Testis (tissue), 5 donors: ENCODE measurements at places on chromosomes 5 and 9. TPM values are rescaled to one million over a fixed set of nuclear protein-coding genes. Genes with fewer than 3 reads are reported as not detected.

DNA sequence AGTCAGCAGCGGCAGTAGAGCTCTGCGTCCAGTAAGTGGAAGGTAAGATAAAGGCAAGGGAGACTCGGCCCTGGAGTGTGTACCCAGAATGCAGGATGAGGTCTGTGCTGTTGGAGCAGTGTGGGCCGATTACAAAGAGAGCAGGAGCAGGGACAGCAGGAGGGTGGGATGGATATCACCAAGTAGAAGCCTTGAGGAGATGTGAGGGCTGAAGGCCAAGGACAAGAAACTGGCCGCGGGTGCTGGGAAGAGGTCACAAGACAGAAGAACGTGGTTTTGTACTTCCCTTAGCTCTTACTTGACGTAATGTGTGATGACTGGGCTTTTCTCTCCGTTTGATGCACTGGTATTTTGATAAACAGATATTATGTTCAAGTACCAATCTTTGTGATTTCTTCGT lies 43.7 kb downstream of the OR2V1 start:
- no peak for DNase-seq

Gene CDO1
- polyA plus RNA-seq, result 31.6 TPM

Gene SLC26A2
- 7.4 TPM for polyA plus RNA-seq

Gene ARHGEF28
- polyA plus RNA-seq, result 3.9 TPM

DNA sequence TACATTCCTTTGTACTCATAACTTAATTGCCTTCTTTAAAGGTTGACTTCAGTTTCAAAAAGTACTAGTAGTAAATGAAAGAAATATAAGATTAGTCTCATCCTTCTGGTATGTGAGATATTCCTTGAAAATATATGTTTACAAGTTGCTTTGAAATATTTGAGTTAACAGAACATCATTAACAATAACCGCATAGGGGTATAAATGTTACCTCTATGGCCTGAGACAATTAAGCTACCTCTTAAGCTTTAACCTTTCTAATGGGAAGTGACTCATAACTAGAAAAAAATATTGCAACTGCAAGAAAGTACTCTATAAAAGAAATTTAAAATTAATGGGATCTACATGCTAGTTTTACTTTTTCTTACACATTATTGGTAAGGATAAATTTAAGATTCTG lies 399.0 kb downstream of the CDH10 start:
- no peak for DNase-seq

Gene LHX3
- polyA plus RNA-seq, result not detected

Gene ZNF462
- 31.5 TPM for polyA plus RNA-seq

- DNase-seq, result no peak
Measured at GRCh38 chr5:152901754-152902153, 496.7 kb upstream of the NMUR2 start.

- no peak for DNase-seq
Measured at GRCh38 chr5:126809916-126810315, 33.0 kb downstream of the LMNB1 start.

Gene ATP10B
- 2.0 TPM for polyA plus RNA-seq

Gene SLCO4C1
- polyA plus RNA-seq, result 0.91 TPM

GRCh38 chr9:109317311-109317978 lies 3.4 kb downstream of the EPB41L4B start:
- no peak for DNase-seq

- no peak for DNase-seq
Measured at GRCh38 chr5:145429170-145429569, 406.0 kb downstream of the PRELID2 start.

- no peak for DNase-seq
Measured at GRCh38 chr9:124389146-124389939, 25.9 kb downstream of the PSMB7 start.

DNA sequence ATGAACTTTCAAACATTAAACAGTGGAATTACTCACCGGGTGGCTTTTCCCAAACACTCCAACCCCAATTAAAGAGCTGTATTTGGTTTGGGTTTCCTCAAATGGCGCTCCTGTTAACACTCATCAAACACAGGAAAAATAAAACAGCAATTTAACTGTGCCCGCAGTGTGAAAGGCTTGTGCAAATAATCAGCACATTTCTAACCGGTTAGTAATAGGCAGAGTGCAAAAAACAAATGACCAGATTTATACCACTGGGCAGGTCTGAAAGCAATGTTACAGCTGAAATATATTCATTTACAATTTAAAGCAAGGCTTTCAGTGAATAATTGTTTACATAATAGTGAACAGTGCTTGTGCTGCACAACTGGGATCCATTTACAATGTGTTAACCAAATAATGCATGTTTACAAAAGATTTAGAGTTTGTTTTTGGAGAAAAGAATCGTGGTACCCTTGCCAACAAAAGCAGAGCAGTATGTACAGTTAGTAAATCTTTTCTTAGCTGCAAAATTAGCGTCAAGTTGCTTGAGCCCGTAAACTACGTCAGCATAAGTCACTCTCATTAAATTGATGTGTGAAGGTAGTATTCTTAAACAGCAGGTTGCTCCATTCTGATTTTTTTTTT lies 662.9 kb upstream of the ZNF608 start:
- DNase-seq, result no peak

- DNase-seq, result no peak
Measured at GRCh38 chr5:146799671-146800070, 78.9 kb downstream of the PPP2R2B start.

DNA sequence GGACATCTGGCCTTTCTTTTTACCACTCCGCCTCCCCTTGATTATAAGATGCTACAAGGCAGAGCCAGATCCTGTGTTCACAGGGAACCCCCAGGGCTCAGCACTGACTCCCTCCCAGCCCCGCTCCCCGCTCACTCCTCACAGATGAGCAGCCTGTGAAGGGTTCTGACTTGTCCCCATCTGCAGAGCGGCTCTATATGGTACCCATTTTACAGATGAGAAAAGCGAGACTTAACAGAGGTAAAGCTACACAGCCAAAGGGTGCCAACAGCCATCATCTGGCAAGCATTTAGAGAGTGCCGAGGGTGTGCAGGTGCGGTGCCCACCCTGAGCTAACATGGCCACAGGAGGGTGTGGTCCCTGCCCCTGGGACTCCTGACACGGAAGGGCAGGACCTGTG lies 18.8 kb downstream of the FIBCD1 start:
- DNase-seq, result no peak

DNA sequence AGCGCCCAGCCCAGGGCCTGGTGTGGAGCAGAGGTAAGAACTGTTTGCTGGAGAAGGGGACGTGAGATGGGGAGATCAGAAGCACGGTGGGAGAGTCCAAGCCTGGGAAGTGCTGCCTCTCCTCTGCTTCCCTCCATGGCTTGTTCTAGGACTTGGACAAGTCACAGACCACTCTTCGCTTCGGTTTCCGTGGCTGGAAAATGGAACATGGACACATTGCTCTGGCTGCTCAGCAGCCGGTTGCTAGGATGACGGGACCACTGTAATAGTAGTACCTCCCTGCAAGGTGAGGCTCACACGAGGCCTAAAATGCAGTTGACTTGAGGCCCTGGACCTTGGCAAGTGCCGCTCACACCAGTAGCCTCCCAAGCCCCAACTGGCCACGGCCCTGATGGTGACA lies 175.8 kb upstream of the FSTL4 start:
- DNase-seq, result no peak

DNA sequence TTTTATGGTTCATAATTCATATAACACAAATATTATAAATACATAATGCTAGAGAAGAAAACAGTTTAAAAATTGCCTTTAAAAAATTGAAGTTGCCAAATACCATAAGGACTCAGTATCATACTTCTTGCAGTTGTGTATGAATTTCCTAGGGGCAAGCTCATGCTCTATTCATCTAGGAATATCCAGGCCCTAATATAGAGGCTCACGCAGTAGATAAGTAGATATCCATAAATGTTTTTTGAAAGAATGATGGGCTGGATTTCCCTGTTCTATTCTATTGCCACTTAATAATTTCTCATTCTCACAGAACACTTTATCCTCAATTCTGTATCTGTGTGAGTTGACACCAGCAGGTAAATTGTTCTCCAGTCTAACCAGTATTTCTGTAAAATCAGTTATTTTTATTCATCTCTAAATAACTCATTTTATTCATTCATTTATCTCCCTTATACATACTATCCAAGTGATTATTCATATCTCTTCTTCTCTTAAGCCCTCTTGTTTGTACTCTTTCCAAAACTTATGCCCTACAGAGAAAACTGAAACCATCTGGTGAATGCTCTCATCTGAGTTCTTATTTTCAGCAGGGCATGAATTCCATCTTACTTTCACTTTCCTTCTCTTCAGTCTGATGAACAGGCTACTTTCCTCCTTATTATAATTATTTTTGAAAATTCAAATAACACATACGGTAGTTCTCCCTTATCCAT lies 97.1 kb downstream of the SLC44A1 start:
- no peak for DNase-seq

DNA sequence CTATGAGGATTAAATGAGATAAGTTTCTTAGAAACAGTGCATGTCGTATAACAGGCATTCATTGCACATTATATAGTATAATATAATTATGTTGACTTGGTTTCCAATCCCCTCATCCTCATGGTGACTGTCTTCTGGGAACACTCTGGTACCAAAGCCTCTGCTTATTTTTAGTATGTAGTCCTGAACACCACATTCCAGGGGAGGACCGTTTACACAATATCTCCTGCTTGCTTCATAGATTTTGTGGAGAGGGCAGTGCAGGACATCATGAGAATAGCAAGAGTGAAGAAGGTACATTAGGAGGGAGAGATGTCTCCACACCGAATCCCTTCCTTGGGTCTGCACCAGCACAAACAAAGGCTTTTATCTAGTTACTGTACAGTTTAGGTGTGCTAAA lies 20.5 kb upstream of the BHMT start:
- no peak for DNase-seq

DNA sequence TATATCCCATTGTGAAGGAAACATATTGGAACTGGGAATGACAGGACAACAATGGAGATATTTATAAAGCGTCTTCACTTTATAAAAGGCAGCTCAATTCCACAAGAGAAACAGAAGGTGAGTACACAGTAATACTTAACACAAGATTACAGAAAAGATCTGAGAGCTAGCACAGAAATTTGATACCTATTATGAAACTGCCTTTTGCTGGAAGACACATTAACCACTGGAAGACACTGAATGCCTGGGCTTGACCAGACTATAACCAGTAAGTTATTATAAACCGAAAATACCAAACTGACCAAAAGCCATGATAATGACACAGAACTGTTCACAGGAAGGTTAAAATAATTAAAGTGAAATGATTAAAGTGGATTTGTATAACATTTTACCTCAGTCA lies 195.4 kb downstream of the NR2F1-AS1 start:
- no peak for DNase-seq

DNA sequence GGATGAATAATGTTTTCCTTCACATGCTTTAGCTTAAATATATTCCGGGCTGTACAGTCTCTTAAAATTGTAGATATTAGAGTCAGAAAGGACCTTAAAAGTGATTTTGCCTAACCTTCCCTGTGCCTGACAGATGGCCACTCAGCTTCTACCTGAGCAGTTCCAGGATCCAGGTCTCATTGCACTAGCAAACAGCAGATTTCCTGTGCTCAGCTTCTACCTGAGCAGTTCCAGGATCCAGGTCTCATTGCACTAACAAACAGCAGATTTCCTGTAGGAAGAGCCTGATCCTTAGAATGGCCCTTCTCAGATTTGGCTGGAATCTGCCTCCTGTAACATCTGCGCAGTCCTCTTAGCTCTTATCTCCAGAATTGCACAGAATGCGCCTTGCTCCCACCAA lies 219.8 kb downstream of the AOPEP start:
- DNase-seq, result no peak

DNA sequence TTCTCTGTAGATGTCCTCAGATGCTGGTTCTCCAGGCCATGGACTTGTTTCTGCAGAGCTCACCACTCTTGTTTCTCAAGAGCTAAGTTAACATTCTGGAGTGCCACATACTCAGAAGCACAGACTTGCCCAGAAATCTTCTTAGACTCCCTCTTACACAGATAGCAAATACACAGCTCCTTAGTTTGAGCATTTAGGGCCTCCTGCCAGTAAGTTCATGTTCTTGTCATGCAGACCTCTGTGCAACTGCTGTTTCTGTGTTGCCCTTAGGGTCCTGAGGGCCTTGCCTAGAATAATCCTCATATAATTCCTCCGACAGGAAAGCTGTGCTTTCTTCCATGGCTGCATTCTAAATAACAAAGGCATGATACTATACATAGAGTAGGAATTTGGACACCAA lies 1.3 kb upstream of the PTPDC1 start:
- no peak for DNase-seq

GRCh38 chr9:109251080-109251775 lies 69.6 kb downstream of the EPB41L4B start:
- peak; percentile 51 for DNase-seq

DNA sequence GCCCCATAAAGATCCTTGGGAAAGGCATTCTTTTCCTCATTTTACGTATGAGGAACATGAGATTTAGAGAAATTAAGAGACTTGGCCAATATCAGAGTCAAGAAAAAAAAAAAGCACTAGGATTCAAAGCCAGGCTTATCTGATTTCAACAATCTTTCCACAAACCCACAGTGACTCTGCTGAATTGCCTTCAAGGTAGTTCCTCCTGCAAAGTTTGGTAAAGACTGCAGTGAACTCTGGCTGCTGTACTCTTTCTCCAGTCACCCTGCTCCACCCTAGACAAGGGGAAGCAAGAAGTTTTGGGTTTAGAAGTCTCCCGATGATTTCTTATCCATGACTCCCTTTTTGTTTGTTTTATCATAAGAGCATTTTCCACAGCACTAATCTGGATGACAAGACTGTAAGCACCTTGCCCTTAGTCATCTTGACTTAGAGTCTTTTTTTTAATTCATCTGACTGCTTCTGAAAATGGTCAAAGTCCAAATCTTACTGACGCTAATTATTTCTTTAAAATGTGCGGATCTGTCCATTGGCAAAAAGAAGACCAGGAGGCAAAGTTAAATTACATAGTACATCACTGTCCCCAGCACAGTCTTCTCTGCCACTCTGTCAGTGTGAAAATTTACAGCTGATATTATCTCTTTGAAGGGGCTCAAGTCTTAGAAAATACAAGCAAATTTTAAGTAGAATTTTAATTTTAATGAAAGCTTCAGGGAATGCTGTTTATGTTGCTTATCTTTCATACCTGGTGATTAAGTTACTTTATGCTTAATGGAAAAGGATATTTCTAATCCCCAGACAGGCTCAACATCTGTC lies 180.1 kb downstream of the TTLL11 start:
- DNase-seq, result no peak

Gene LAMC3
- 35.9 TPM for polyA plus RNA-seq

- DNase-seq, result no peak
Measured at GRCh38 chr9:111839387-111839786, 44.6 kb upstream of the SHOC1 start.

- no peak for DNase-seq
Measured at GRCh38 chr5:63957617-63958016, 4.6 kb downstream of the HTR1A start.

GRCh38 chr5:127343866-127344265 lies 53.3 kb downstream of the MEGF10 start:
- no peak for DNase-seq

DNA sequence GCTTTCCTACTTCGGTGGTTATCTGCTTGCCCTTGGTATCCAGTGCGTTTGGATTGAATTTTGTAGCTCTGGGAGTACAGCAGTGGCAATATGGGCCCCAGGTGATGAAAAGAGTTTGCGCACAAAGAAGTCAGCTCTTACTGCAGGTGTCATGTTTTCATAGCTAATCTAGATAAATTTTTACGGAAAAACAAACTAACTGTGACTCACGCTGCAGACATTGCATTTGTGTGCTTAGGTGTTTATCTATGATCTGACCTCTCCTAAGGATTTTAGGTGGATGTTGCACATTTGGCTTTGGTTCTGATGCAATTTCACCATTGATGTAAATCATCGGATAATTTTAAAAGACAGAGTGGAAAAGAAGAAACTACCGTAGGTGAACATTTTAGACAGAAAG lies 92.1 kb downstream of the VCAN start:
- no peak for DNase-seq

Gene SHC3
- 0.82 TPM for polyA plus RNA-seq

Gene KIAA0825
- polyA plus RNA-seq, result 4.1 TPM
